ENCODE measurements at places on chromosomes 7 and 10. TPM values are rescaled to one million over a fixed set of nuclear protein-coding genes. Genes with fewer than 3 reads are reported as not detected.

DNA sequence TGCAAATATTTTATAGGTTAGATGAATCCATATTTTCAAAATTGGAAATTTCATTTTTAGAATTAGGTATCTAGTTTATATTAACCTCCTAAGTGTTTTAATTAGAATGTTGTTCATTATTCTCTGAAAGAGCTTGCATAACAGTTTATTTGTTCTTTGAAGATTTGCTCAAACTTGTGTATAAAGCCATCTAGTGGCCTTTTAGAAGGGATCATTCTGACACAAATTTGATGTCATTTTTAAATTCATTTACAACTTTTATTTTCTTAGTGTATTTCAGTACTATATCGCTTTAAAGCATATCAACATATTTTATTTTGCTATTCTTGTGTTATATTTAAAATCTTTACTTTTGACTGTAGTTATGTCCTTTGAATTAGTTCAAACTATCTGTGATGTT lies 527.0 kb upstream of the NRG3 start:
- no peak for DNase-seq

DNA sequence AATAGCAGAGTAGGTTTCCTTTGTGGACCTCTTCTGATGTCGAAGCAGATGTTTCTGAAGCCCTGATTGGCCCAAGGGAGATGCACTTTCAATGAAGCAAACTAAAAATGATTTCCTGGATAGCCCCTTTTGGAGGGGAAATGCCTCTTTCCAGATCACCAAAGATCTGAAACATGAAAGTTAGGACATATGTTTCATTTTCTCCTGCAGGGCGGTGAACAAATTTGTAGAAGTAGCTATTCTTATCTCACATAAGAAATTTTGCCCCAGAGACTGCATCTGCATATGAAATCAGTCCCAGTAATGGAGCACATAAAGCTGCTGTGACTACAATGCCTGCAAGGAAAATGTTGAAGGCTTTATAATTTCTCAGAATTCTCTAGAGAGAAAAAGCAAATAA lies 56.0 kb downstream of the THSD7A start:
- no peak for DNase-seq

- DNase-seq: no peak
Measured at GRCh38 chr10:110944792-110945396, 25.5 kb downstream of the SHOC2 start.

- no peak for DNase-seq
Measured at GRCh38 chr7:80264769-80265495, 130.3 kb downstream of the GNAI1 start.

- DNase-seq: no peak
Measured at GRCh38 chr10:89664203-89664602, 19.2 kb upstream of the PANK1 start.

GRCh38 chr10:96374639-96374984 lies 15.8 kb upstream of the OPALIN start:
- DNase-seq: no peak

DNA sequence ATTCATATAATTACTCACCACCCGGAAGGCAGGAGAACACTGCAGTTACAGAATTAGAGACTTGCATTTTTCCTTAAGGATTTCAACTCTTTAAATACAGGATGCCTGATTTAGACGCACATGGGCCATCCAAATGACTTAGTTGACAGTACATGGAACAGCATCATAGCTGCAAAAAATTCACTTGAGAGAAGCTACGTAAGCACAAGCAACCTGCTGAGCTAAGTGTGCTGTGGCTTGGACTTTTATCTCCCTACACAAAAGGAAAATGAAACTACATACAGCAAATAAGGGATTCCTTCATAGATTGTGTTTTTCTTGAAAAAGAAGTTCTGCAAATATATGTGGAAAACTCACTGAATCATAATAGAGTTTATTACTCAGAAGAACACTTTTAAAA lies 152.6 kb downstream of the POU6F2 start:
- no peak for DNase-seq

AUTS2 gene
- 110 TPM for polyA plus RNA-seq

PRPS1L1 gene
- not detected for polyA plus RNA-seq

SLC13A4 gene
- 6.2 TPM for polyA plus RNA-seq

NODAL gene
- 0.67 TPM for polyA plus RNA-seq

- no peak for DNase-seq
Measured at GRCh38 chr10:42111076-42111475, 527.3 kb downstream of the ZNF33B start.

DNA sequence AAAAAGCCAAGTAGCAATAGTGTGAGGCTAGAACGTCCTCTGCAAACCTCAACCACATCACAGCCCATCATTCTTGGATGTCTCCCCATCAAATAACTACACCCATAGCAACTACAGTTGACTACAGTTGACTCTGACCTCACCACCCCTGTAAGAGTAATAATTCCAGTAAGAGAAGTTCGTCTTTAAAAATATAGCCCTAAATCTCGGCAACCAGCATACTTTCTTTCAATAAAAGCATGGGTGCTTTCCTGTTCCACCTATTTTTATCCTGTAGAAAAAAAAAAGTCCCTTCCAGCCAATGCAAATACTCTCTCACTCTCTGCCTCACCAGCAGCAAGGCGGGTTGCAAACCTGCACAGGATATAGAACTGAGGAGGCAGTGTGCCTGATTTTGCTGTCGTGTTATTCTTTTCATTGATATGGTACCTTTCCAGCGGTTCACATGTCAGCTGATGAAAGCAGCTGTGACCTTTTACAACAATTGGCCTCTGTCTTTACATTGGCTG lies 187.5 kb upstream of the NFE2L3 start:
- DNase-seq: no peak

GRCh38 chr7:134126966-134127848 lies at the start of gene LRGUK:
Gene LRGUK, plus strand, starts transcription at chr7:134127340. Its CDS starts 28 bp downstream, at chr7:134127368.
- peak; percentile 81 for DNase-seq

DNA sequence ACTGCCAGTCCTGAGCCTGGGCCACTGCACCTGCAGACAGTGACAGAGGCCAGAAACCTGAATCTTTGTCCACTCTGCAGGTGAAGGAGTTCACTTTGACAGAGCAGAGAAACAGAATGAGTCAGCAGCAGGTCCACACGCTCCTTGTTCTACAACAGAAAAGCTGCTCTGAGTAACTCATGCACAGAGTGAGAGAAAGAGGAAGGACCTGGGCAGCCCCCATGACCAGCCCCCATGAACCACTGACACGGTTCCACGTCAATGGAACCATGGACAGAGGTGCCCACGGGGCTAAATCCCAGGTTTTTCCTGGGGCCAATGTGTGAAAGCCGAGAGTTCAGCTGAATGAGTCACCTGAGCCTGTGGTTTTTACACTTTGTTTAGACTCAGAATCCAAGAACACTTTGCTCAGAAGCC lies 40.8 kb upstream of the CTBP2 start:
- no peak for DNase-seq

DNA sequence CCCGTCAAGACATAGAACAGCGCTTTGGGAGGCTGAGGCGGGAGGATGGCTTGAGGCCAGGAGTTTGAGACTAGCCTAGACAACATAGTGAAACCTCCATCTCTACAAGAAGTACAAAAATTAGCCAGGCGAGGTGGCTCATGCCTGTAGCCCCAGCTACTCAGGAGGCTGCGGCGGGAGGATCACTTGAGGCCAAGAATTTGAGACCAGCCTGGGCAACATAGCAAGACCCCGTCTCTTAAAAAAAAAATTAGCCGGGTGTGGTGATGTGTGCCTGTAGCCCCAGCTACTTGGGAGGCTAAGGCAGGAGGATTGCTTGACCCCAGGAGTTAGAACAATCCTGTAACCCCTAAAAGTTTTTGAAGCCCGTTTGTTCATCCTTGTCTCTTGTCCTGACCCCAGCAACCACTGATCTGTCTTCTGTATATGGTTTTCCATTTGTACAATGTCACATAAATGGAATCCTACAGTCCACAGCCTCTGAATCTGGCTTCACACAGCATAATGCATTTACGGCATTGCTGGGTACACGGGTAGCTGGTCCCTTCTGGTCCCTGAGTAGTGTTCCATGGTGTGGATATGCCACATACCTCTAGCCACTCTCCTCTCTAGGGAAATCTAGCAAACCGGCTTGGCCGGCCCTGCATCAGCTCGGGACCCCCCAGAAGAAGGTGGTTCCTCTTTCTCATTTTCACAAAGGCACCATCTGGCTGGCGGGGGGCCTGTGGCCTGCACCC lies 8.4 kb downstream of the GTF2IRD1 start:
- DNase-seq: no peak

TAC1 gene
- polyA plus RNA-seq: 0.95 TPM

- DNase-seq: no peak
Measured at GRCh38 chr7:128045766-128046165, 14.5 kb upstream of the LRRC4 start.

DNA sequence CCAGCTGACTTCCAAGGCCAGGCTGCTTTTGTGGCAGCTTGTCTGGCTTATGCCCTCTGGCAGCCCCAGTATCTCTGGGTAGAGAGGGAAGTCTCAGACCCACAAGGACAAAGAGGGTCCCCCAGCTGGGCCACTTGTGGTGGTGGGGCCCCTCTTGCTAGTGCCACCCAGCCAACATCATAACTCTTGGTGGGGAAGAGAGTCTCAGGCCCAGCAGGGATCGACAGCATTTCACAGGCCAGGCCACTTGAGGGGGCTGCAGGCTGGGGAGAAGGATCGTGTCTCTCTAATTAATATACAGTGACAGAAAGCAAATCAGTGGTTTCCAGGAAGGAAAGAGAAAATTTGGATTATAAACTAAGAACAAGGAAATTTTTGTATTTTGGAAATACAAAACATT lies 76.0 kb downstream of the TYW1B start:
- no peak for DNase-seq

OPALIN gene
- not detected for polyA plus RNA-seq

GRCh38 chr10:48417374-48417773 lies 110.9 kb downstream of the MAPK8 start:
- DNase-seq: no peak

PKD1L1 gene
- 0.32 TPM for polyA plus RNA-seq
